ENCODE measurements at places on chromosomes 16 and 17.

DNA sequence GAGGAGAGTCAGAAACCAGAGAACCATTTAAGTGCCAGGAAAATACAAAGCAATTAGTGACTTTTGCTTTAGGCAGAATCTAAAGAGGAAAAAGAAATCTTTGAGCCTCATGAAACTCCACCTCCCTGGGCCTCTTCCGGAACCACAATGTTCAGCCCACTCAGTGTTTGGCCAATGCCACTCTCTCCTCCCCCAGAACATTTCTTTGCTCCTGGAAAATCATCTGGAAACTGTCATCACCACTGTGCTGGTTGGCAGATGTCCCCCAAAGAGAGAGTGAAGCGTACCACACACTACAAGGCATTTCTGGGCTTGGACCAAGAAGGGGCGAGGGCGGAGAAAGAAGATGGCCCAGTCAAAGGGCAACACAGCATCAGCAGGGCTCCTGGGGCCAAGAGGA, 7.1 kb upstream of the SOX9 start:
- DNase-seq: no peak

DNA sequence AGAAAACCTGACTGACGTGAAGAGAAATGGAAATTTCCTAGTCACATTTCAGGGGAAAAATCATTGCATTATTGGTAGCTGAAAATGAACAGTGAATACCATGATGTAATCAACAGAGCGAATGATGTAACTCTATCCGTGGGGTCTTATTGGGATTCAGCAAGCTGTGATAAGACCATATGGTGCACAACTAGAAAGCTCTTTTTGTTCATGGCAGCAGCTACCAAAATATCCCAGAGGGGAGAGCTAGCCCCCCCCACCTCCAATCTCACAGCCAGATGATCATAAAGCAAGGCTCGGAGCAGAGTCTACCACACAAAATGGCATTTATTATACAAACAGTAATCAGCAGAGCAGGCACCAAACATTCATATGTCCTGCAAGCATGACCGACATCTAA, 22.2 kb upstream of the DNAH17 start:
- DNase-seq: no peak

- no peak for DNase-seq
Observed at GRCh38 chr17:63189082-63189481, 223.0 kb downstream of the TANC2 start.

DNA sequence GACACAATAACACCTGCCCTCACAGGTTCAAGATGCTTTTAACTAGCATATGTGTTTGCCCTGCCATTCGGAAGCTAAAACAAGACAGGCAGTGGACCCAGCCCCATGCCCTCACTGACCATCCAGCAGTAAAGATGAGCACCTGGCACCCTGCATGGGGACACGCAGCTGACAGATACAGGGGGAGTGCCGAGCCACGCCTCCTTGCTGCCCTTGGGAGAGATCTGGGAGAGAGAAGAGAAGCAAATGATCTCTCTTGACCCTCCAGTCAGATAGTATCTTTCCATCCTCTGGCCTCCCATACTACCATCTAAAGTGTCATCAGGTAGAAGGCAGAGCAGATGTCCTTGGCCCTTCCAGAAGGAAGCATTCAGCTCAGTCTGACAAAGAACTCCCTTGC, 40.6 kb upstream of the MYOCD start:
- DNase-seq: no peak

DNA sequence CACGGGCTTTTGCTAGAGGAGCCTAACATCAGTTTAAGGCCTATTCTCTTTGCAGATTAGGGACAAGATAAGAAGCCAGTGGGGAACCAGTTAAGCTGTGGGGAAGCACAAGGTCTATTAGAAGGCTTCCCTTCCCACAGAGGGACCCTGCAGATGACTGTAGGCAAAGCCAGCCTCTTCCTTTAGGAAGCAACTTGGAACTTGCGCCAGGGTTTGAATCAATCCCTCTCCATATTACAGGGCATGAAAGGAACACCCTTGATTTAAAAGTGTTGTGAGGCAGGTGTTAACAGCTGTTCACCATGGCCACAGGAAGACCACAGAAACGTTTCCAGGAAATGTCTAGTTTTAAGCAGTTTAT, 77.3 kb downstream of the RPTOR start:
- no peak for DNase-seq

- no peak for DNase-seq
Observed at GRCh38 chr17:8048236-8048635, 9.4 kb downstream of the ALOX15B start.

GRCh38 chr17:55038291-55038690, 69.7 kb downstream of the STXBP4 start:
- no peak for DNase-seq

DNA sequence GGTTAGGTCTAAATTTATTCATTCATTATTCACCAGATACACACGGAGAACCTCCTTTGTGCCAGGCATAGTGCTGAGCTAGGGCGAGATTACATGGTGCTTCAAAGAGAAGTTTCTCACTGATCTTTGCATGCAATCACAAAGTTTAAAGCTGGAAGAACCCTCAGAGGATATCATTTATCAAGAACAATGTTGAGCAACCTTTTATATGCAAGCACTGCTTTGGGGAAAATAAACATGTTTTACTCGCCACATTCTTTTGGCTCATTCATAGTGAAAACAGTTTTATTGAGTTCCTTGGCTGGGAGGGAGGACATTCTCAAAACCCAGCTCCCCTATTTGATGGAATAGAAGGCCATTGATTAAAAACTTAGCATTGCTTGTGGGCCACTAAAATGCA, 49.8 kb upstream of the XYLT1 start:
- no peak for DNase-seq

DNA sequence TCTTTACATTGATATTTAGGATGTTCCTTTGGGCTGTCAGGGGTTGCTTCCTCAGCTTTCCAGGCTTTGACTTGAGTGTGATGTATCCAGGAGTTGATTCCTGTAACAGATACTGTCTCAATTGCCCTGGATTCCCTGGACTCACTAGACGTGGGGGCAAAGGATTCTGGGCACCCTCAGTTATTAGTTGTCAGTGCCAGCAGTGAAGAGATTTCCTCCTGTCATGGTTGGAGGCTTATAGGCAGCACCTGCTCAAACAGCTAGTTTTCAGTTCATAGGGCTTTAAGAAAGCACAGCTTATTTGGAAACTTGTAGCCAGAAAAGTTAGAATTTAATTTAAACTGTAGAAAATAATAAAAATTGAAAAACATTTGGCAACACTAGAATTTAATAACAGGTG, 9.5 kb upstream of the B4GALNT2 start:
- DNase-seq: no peak

- no peak for DNase-seq
Observed at GRCh38 chr16:53507464-53508179, 4.6 kb upstream of the AKTIP start.

DNA sequence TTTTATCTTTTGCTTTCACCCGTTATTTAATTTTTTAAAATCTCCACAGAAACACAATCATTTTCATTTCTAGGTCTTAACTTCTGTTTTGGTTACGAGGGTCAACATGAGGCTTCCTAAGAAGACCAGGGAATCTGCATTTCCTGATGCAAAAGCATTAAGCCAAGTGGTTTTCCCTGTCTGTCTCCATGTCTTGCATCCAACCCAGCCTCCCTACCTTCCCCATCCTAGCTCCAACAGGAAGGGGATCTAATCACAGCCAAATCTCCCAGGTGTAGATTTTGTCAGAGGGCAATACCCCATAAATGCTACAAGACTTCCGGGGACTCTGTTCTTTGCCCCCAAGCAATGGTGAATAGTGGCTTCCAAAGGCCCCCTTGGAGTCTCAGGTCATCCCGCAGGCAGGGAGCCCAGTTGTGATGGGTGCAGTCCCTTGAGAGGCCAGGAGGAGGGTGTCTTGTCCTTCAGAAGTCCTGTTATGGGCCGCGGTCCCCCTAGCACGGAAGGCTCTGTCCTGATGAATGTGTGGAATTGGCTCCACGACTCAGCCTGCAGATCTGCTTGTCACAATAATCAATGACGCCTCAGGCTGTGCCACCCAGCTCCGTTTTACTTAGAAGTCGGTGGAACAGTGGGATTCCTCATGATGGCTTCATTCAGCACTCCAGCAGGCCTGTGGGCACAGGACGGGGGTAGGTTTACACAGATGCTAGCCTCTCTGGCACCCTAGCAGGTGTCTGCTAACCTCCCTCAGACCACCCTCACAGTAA, 141.1 kb downstream of the RGS9 start:
- no peak for DNase-seq

- DNase-seq: no peak
Observed at GRCh38 chr17:3043737-3044365, 19.6 kb downstream of the OR1D5 start.

GRCh38 chr16:20355114-20355782, 2.7 kb upstream of the UMOD start:
- DNase-seq: no peak

GRCh38 chr17:68356949-68357455, 65.7 kb downstream of the ARSG start:
- no peak for DNase-seq

GRCh38 chr17:43020030-43020621, 2.1 kb downstream of the VAT1 start:
- no peak for DNase-seq

DNA sequence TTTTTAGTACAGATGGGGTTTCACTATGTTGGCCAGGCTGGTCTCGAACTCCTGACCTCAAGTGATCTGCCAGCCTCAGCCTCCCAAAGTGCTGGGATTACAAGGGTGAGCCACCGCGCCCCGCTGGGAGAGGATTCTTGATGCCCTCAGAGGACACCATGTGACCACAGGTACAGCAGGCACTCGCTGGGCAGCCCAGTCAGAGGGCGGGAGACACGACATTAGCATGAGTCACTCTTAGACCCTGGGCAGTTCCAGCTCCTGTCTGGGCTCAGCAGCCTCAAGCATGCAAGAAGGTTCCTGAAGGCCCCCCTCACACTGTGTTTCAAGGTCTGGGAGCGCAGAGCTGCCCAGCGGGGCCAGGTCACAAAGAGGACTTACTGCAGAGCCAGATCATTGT, 11.9 kb downstream of the STAC2 start:
- DNase-seq: no peak

DNA sequence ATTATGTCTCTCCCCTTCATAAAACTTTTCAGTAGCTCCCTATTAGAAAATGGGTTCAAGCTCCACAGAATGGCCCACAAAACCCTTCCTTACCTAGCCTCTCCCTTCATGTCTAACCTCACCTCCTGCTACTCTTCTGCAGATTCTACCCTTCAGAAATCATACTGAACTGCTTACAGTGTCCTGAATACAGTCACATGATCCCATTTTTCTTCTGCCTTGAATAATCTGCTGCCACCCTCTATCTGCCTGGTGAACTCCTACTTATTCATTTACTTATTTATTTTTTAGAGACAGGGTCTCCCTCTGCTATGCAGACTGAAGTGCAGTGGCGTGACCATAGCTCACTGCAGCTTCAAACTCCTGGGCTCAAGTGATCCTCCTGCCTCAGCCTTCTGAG, 15.0 kb downstream of the LASP1NB start:
- no peak for DNase-seq

GRCh38 chr17:51533219-51533618, 272.9 kb downstream of the UTP18 start:
- no peak for DNase-seq

DNA sequence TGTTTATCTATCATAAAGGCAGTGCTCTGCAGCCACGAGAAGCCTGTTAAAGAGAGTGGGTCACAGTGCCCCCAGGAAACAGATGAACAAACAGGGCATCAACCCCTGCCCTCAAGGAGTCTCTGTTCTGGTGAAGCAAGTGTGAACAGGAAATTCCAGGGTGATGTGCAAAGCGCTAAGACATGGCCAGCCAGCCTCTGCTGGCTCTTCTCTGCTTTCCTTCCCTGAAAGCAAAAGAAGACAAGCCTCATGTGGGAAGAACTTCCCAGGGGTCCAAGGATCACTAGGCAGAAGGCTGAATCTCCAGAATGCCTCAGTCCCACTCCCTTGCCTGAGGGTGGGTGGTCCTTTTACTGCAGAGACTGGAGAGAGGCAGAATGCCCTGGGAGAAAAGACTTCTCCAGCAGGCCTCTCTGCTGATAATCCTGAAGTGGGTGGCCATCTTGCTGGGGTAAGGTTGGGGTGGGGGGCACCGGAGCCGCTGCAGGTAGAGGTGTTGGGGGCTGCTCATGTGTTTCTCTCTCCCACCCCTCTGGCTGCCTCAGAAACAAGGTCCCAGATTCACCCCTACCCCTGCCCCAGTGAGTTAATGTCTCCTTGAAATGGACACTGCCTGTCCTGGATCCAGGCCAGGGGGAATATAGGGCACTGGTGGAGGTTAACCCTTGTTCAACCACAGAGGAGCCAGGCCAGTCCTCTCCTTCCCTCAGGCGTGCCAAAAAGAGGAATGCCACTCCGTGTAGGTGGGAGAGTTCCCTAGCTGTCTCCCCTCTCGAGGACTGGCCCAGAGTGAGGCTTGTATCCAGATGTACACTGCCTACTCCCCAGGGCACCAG, 2.4 kb downstream of the ANKRD13B start:
- DNase-seq: no peak

GRCh38 chr17:17403065-17403464, 73.7 kb upstream of the MED9 start:
- no peak for DNase-seq

- DNase-seq: no peak
Observed at GRCh38 chr17:41516830-41517283, 1.8 kb downstream of the KRT15 start.

- no peak for DNase-seq
Observed at GRCh38 chr16:4529085-4530060, 9.2 kb downstream of the CDIP1 start.

DNA sequence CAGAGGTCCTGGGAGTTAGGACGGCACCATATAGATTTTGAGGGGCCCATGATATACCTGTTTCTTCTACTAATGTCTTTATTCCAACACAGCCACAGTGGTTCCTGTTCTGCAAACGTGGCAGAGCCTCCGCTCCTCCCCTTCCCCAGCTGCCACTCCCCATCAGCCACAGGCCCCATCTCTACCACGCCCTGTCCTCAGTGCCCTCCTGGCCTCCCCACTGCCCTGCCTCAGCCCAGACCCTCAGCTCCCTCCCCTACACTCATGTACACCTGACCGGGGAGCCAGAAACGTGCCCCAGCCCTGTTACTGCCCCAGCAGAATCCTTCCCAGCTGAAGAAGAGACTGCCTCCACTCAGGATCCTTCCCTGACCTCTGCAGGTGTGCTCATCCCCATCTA, 11.9 kb upstream of the RBFOX3 start:
- no peak for DNase-seq

DNA sequence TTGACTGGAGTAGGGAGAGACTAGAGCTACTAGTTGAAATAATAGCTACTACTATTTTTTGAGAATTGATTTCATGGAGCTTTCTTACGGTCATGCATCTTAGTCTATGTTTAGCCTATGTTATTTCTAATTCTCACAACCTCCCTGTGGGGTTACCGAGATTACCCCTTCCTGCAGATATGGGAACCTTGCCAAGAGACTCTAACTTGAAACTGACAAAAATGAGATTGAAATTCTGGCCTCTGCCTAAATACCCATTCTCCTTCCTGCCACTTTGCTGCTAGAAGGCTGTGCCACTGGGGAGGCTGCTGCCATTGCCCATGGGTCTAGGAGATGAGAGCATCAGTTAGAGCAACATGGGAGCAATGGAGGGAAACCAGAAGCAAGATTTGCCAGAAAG, 410.3 kb downstream of the CDH13 start:
- no peak for DNase-seq

GRCh38 chr17:64128787-64129514, 993 bp downstream of the ERN1 start:
- no peak for DNase-seq

Data from brain pericyte (primary cell).